Activated naive CD4-positive, alpha-beta T cell treated with anti-CD3 and anti-CD28 coated beads, Interleukin-2, amount 50 U/mL, for 16 hours (primary cell): ENCODE measurements at places on chromosomes 6 and 20.

DNA sequence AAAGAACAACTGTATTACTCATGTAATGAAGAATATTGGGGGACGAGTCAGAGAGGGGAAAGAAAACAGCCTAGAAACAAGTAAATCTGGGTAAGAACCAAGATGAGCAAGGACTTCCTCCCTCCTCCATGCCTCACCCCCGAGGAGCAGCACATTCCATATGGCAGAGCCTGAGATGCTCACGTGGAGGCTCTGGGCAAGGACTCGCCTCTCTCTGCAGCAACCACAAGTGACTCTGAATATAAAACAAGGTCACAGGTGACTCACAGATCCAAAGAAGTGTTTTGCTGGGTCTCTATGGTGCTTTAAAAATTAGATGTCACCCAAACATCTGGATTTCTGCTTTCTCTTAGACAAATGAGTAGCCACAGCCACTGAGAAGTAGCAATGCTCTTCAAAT is 453.0 kb upstream of the SULF2 start:
- DNase-seq = no peak

GRCh38 chr6:3228046-3228671 is 706 bp upstream of the TUBB2B start:
- DNase-seq = peak; percentile 37

DNA sequence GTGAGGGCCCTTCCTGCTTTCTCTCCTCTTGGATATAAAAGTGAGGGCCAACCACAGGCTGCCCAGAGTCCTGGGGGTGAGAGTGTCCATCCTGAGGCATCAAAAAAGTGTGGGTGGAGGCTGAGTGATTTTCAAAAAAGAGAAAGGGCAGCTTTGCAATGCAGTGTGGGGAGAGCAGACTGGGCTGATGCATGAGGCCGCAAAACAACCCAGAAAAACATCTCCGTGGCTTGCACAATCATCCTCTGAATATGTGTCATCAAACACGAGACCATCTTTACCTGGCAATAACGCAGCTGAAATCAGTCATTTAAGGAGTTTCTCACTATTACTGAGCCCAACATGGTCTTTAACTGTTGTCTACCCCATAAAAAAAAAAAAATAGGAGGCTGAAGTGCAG is 191.2 kb upstream of the SOX4 start:
- DNase-seq = no peak

GRCh38 chr6:137879299-137879698 is 12.2 kb downstream of the TNFAIP3 start:
- no peak for DNase-seq

GRCh38 chr6:158649289-158650143 is at the start of gene SYTL3:
Gene SYTL3 (plus strand): TSS chr6:158650054. CDS start chr6:158663269, 13,215 bp downstream.
- DNase-seq = peak; percentile 76

GRCh38 chr6:2434116-2434515 is 188.7 kb upstream of the GMDS start:
- no peak for DNase-seq

DNA sequence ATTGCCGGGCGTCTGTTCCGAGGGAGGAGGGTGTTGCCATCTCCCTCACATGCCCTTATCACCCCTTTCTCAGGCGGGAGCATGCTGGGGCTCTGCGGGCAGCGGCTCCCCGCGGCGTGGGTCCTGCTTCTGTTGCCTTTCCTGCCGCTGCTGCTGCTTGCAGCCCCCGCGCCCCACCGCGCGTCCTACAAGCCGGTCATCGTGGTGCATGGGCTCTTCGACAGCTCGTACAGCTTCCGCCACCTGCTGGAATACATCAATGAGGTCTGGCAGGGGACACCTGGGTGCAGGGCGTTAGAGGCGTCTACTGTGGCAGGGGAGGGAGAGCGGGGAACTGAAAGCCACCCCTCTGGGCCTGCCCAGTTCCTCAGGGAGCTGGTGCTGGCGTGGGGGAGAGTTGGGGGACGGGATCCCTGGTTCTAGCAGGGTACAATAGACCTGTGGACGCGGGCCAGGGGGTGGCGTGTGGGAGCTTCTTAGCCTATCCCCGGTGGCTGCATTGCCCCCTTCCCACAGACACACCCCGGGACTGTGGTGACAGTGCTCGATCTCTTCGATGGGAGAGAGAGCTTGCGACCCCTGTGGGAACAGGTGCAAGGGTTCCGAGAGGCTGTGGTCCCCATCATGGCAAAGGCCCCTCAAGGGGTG is 697 bp downstream of the PPT2 start:
- peak; percentile 60 for DNase-seq

DNA sequence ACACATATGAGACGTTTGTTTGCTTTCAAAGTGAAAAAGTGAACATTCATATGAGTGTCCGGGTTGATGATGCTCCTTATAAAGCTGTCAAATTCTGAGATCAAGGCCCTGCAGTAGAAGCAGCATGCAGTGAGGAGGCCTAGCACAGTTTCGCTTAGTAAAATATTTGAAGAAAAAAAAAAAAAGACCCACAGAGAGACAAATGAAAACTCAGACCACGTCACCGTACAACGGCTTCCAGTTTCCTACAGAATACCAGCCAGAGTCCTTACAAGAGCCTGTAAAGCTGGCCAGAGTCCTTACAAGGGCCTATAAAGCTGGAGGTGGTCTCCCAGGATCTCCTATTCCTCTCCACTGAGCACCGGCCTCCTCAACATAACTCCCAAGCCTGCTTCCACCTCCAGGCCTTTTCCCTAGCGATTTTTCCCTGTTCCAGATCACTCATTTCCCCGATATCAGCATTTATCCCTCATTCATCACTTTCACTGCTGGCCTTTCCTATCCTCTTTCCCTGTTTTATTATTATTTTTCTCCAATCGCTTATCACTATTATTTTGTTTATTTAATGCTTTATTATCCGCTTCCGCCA is 1.5 kb upstream of the HMGN4 start:
- peak; percentile 43 for DNase-seq

DNA sequence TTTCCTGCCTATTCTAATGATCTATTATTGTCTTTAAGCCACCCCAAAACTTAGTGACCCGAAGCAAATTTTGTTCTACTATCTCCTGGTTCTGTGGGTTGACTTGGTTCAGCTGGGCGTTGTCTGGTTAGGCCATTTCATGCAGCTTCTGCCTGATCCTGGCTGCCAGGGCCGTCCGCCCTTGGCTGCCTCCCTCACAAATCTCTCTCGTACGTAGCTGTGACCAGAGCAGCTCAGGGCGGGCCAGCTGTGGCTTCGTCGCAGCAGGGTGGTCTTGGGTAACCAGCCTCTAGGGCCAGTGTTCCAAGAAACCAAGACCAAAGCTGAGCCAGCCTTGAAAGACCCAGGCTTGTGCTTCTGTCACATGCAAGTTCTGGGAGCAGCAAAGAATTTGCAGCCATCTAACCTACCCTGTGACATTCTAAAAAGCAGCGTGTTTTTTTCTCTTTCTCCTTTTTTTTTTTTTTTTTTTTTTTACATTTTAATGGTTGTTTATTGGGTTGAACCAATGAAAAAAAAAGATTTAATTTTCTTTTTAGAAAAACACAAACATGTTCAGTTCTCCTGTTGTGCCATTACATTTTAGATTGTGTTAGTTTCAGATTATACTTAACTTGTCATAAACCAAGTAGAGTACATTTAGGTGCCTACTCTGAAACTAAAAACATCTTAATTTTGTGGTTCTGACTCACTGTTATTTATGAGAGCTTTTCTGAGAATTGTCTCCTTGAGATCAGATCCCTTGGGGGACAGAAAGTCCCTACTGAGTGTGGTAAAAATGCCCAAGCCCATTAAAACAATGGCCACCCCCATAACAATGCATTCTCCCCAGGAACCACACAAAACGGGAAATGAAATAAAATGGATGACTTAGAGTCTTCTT is 83.9 kb downstream of the ZDHHC14 start:
- DNase-seq = no peak

DNA sequence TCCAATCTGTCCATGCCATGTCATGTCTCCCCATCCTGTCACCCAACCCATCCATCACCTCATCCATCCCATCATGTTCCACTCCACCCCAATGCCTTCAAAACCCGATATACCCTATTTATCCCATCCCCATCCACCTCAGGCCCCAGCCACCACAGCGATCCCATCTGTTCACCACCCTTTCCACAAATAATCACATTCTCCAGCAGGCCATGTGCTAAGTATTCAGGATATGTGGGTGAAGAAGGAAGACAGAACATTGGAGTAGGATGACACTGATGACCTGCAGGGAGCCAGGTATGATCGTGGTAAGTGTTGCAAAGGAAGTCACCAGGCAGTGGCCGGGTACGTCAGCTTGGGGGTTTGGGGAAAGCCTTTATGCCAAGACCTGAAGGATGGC is 48.8 kb downstream of the NPEPL1 start:
- no peak for DNase-seq

- DNase-seq = no peak
Observed at GRCh38 chr6:41239467-41240159, 11.5 kb downstream of the TREML4 start.

GRCh38 chr6:80006541-80006940 is 2.1 kb downstream of the TTK start:
- DNase-seq = no peak

DNA sequence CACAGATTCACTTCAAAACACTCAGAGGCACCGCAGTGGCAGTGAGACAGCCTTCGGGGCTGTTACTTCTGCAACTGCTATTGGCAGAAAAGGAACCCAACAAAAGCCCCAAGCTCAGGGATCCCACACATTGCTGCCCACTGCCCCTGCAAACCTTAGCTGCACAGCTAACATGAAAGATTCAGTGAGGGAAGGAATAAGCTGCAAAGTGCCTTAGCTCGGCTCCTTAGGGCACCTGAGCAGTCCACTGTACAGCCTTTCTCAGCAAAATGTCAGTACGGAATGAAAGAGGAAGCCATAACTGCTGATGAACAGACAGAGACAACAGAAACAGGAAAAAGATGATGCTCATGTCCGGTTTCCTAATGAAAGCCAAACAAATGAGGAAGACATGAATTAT is 179.7 kb upstream of the SHLD1 start:
- no peak for DNase-seq

GRCh38 chr6:53066077-53066417 is 843 bp downstream of the FBXO9 start:
- DNase-seq = peak; percentile 43

GRCh38 chr6:25913741-25914140 is 16.8 kb downstream of the SLC17A2 start:
- no peak for DNase-seq

DNA sequence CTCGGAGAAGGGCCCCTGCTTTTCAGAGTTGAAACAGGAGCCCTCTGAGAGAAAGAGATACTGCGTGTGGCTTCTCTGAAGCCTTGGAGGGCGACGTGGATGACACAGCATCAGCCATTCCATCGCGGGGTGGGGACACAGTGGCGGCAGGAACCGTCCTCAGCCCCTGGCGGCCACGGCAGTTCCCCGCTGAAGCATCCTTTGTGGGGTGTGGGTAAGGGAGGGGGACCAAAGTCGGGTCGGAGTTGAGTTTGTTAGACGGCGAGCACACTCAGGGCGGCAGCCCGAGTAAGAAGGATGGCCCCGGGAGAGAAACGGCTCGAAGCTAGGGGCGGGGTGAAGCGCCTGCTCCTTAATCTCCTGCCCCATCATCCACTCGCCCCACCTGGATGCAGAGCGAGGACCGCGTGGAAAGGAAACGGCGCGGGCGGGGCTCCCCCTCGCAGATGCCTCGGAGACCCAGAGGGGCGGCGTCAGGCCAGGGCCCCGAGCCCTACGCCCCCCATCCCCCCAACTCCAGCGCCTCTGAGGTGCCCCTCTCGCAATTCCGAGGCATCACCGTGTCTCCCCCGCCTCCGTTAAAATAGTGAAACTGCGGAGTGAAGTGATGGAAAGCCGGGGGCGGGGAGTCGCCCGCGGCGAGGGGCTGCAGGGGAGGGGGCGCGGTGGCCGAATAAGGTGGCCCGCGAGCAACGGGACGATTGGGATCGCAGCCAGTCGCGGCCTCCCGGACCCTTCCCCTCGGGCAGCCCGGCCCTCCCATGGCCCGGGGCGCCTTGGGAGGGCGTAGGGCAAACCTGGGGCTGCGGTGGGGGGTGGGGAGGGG is 796 bp upstream of the RREB1 start:
- peak; percentile 70 for DNase-seq

DNA sequence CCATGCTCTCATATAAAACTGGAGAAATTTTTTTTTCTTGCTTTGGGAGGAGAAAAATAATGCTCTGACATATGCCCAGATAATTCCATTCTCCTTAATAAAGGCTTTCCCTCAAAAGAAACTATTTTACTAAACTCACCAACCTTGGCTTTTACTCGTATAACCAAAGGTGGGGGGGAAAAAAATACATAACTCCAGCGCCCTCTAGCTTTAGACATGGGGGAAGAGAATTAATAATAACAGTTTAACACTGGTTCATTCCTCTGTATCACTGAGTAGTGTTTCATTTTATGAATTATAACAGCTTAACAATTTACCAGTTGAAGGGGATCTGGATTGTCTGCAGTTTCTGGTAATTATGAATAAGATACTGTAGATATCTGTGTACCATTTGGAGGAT is 1226.1 kb downstream of the GRIK2 start:
- DNase-seq = no peak

GRCh38 chr20:37220731-37221130 is 40.9 kb downstream of the GHRH start:
- no peak for DNase-seq

- DNase-seq = no peak
Observed at GRCh38 chr20:39124064-39124463, 161.9 kb downstream of the DHX35 start.

- DNase-seq = no peak
Observed at GRCh38 chr6:149729824-149730223, 11.9 kb upstream of the LATS1 start.

- no peak for DNase-seq
Observed at GRCh38 chr6:160960839-160961238, 30.7 kb upstream of the MAP3K4 start.

DNA sequence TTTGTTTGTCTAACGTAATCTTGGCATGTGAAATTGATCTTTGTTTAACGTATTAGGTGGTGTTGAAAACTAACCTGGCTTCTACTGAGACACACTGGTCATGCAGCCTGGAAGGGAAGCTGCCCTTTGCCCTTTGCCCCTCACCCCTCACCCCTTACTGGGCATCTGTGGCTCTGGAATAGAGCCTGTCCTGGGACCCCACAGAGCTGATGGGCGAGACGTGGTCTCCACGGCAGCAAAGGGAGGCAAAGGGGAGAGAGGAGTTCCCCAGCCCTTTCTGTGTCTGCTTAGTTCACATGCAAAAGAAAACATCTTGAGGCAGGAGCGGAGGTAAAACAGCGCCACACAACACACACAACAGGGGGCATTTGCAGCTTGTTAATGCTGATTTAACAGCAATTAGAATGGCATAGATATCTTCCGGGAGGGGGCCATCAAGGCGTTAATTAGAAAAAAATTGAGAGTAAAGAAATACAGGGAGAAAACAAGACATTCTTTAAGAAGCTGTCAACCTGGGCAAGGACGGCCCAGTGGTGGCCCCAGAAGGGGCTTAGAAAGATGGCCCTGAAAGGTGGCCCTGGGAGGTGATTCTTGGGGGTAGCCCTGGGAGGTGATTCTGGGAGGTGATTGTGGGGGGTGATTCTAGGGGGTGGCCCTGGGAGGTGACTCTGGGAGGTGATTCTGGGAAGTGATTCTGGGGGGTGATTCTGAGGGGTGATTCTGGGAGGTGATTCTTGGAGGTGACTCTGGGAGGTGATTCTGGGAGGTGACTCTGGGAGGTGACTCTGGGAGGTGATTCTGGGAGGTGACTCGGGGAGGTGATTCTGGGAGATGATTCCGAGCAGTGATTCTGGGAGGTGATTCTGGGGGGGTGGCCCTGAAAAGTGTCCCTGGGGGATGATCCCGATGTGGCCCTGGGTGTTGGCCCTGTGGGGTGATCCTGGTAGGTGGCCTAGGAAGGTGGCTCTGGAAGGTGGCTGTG is 44.5 kb upstream of the DACT2 start:
- no peak for DNase-seq
